ENCODE measurements at places on chromosomes 12 and 14.

DNA sequence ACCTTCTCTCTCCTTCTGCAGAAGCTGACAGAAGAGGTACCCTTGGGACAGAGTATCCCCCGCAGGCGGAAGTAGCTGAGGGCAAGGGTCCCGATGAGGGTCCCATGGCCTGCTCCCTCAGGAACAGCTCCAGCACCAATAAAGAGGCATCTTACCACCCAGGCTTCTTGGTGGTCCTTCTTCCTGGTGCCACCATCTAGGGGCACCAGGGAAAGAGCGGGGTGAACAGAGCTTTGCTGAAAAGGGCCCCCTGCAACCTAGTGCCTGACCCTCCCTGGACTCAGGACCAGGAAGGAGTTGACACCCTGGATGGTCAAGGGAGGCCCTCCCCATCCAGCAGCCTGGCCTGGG is 591 bp upstream of the IRF9 start:
- DNase-seq, result no peak

GRCh38 chr14:78637489-78637888 is 467.3 kb downstream of the NRXN3 start:
- DNase-seq, result no peak

DNA sequence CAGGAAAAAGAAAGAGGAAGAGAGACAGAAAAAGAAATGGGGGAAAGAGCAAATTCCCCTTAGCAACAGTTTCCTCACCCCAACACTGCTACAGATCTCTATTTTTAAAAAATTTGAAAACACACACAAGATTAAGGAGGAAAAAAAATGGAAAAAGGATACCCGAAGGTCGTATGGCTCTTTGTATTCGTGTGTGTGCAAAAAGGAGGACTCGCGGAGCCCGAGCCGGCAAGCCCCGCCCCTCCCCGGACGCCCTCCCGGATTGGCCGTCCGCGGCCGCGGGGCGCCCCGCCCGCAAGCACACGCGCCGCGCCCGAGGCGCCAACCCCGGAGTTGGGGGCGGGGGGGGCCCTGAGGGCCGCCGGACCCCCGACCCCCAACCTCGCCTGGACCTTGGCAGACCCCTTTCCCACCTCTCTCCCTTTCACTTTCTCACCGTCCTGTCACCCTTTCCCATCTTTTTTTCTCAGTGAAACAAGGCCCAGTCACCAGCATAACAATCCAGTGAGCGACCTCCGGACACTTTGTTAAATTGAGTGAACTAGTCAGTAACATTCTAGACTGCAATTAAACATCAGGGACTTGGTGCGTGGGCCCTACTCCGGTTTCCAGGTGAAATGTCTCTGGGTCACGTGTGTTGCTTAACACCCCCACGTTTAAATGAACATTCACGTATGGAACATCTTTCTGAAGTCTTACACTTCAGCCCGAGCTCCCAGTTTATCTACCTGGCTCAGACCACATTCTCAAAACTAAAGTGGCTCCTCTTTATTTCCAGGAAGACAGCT is at the start of gene C14orf93:
Gene C14orf93 (minus strand): TSS at position 205 of the 788 bp plus-strand sequence. CDS start 11,120 bp downstream, outside the sequence.
- DNase-seq, result peak; percentile 71

DNA sequence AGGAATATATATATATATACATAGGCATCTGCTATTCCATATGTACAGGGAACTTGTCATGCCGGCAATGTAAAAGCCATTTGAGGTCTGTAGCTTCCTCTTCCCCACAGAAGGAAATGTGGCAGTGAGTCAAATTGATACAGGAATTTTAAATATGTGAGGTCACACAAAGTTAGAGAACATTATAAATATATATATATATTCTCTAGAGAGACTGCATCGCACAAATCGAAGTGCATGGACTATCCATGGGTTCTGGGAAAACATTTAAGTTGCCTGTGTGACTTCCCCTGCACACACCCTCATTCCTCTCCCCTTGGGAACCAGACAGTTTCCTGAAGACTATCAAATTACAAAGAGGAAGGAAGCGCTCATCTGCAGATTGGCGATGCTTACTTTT is 100.9 kb upstream of the CCDC91 start:
- DNase-seq, result peak; percentile 25

GRCh38 chr14:29463727-29464395 is 463.8 kb downstream of the PRKD1 start:
- DNase-seq, result peak; percentile 27

GRCh38 chr12:9773216-9773877 is 12.6 kb upstream of the CD69 start:
- no peak for DNase-seq

GRCh38 chr12:69066492-69067373 is 133.8 kb upstream of the CPM start:
- no peak for DNase-seq

DNA sequence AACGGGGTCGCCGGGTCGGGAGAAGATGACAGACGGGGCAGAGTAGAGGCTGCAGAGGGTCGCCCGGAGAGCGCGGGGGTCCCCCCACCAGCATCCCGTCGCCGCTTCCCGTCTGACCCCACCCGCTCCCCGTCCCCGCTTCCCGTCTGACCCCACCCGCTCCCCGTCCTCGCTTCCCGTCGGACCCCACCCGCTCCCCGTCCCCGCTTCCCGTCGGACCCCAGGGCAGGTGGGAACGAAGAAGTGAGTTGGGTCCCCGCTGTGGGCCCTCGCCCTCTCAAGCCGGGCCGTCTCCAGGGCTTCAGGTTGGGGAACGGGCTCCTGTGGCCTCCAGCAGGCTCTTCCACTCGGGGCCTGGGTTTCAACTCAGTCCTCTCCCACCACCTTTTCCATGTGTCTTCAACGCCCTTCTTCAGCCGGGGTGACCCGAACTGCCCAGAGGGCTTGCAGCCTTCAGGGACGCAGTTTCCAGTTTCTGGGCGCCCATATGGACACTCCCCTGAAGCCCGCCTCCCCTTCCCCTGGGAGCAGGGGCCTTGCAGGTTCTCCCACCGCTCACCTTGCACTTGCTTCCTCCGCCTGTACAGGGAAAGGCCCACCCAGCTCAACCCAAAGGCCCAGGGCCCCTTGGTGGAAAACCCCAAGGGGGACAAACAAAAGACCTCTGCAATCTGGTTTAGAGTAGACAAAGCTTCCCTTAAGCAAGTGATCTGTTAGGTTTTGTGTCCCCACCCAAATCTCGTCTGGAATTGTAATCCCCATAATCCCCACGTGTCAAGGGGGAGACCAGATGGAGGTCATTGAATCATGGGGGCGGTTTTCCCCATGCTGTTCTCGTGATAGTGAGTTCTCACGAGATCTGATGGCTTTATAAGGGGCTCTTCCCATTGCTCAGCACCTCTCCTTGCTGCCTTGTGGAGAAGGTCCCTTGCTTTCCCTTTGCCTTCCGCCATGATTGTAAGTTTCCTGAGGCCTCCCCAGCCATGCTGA is 66.5 kb downstream of the TNFAIP2 start:
- no peak for DNase-seq

GRCh38 chr14:99982537-99983250 is 82.5 kb upstream of the EVL start:
- peak; percentile 82 for DNase-seq

DNA sequence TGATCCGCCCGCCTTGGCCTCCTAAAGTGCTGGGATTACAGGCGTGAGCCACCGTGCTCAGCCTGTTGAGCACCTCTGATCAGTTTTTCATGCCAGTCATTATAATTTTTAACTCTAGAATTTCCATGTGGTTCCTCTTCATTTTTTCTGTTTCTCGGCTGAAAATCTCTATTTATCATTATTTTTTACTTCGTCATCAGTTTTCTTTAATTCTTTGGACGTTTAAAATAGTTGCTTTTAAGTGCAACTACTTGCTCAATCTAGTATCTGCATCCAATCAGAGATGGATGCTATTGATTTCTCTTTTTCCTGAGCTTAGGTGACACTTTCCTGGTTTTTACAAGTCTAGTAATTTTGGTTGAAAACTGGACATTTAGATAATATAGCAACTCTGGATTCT is 16.8 kb downstream of the MAPKAPK5 start:
- no peak for DNase-seq

- no peak for DNase-seq
Measured at GRCh38 chr14:103216857-103217256, 93.6 kb downstream of the TNFAIP2 start.

DNA sequence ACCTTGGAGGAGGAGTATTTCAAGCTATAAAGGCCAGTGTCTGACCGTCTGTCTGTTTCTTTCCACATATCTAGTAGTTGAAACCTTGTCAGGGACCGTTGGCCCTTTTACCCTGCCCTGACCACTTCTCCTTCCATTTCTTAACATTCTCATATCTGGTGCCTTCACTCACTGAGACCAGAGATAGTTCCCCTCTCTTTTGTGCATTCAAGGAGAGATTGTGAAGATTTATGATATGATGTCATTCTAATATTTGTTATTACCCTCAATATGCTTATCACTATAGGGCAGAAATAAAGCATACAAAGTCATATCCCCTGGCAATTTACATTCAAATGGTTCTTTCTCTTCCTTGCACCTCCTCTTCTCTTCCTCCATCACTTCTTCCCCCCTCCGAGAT is 83.3 kb downstream of the PLXNC1 start:
- DNase-seq, result no peak

GRCh38 chr12:25743679-25744215 is 190.7 kb upstream of the LMNTD1 start:
- peak; percentile 2 for DNase-seq

DNA sequence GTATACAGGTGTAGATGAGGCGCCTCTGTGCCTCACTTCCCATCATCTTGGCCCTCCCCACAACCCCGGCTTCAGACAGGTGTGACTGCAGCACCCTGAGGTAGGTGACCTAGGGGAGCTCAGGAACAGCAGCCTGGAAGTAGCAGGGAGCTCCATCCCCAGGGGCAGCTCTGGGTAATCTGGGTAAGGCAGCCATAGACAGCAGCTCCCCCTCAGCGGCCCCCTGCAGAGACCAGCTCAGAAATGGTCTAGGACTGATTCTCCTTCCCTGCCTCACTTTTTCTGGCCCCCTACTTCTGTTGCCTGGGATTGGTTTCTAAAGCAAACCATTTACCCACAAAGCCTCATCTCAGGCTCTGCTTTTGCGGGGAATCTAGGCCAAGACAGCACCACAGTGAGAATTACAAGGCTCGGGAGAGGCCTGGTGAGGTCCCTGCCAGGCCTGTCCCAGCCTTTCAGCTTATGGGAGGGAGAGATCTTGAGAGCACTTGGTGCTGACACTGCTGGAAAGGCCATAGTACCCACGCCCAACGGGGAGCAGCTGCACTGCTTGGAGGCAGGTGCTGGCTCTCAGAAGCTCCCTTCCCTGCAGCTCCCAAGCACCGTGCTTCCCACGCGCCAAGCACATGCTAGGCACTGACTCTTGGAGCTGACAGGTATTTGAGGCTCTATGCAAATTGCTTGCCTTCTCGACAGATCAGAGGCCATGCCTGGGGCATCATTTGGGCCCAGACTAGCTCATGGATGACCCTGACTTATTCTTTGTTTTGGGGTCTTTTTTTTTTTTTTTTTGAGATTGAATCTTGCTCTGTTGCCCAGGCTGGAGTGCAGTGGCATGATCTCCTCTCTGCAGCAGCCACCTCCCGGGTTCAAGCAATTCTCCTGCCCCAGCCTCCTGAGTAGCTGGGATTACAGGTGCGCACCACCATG is 45.1 kb upstream of the TRAF3 start:
- no peak for DNase-seq

DNA sequence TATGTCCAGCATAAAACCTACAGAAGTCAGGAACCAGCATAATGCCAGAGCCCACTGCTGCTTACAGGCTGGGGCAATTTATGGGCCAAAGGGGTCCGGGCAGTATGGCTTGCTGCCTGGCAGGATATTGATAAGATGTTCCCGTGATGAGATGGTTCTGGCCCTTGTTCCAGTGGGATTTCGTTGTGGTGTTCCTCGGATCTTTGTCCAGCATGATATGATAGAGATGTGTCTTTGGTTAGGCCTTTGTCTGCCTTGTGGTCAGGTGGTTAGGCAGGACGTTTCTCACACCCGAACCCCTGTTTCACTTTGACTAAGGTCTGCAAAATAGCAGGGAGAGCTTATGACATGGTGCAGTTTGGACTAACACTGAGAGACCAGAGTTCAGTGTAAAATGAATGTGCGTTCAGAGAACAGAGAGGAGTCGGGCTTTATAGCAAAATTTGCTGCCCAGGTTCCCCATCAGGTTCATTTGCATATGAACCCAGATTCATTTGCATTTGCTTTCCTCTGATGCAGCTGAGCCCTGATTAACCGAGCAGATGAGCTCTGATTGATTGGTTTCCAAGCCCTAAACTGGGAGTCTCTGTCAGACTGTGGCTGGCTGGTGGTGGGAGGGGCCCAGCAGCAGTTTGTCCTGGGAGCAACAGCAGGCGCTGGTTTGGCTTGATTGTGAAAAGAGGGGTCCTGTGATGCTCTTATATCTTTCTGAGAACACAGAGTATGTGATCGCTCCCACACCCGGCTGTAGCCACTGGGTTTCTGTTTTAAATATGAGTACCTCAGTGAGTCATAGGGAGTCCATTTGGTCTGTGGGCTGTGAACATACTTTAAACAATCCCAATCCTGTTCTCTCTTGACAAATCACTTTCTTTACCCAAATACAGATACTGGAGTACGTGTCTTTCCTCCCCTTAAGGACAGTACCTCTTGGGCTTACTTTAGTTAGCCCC is 156.3 kb upstream of the PZP start:
- no peak for DNase-seq

DNA sequence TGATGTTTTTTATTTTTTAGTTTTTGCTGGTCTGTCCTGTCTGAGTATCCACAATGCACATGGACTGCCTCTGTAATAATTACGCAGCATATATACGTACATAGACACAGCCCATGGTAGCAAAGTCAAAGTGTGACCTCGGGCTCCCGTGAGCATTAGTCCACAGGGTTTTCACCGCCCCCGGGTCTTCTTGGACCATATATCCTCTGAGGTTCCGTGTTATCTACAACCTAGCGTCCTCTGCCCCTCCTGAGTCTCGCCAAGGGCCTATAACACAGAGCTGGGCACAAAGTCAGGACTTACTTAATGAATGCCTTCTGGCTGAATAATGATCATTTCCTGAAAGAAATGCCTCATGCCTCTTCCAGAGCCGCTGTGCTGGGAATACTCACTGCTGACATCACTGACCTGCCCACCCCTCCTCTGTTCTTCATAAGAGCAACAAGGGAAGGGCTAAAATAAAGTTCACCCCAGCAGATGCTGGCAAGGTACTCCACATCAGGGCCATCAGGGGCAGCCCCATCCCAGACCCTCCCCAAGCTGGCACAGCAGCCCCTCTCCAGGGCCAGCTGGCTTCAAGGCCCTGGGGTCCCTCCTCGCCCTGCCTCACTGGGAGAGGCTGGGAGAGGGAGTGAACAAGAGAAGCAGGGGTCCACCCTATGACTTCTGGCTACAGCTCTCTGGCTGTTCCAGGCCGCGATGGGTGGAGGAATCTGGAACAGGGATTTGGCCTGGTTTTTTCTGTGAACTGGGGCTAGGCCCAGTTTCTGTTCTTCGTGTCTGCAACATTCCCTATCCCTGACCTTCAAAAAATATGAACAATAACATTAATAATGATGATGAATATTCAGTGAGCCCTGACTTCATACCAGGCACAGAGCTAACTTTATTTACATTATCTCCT is 7.9 kb downstream of the HDAC7 start:
- DNase-seq, result peak; percentile 84

Measured in dermis blood vessel endothelial cell (primary cell).